ENCODE measurements at places on chromosomes 2 and 18.

GRCh38 chr2:20444101-20444992, 2.5 kb upstream of the RHOB start:
- no peak for DNase-seq

- no peak for DNase-seq
These were observed 55.2 kb downstream of the CCDC88A start for GRCh38 chr2:55364189-55365055.

DNA sequence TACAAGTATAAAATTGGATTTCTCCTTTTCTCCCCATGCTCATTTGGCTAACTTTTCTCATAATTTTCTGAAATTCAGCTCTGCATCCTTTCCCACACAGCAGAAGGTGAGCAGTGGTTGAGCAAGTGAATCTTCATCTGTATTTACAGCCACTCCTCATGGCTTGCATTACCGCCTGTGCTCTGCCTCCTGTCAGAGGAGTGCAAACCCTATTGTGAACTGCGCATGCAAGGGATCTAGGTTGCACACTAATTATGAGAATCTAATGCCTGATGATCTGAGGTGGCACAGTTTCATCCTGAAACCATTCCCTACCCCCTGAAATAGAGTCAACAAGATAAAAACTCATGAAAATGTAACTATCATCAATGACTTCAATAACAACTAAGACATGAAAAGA, 20.0 kb downstream of the ME2 start:
- no peak for DNase-seq

DNA sequence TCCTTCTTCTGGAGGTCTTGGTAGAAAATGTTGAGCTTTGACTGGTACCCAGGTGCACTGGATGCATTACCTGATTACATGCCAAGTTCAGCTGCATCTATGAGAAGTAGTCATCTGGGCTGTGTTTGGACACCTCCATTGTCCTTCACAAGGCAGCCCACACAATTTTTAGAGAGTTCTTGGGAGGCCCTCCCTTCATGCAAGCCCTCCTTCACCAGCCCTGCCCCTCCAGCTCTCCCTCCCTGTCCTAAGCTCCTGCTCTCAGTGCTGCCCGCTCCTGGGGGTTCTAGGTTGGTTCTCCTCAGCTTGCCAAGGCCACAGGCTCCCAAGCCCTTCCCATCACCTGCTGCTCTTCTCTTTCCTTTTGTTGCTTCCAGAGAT, 148.7 kb downstream of the DYSF start:
- no peak for DNase-seq

- no peak for DNase-seq
These were observed 157.5 kb downstream of the ZEB2 start for GRCh38 chr2:144362401-144362800.

DNA sequence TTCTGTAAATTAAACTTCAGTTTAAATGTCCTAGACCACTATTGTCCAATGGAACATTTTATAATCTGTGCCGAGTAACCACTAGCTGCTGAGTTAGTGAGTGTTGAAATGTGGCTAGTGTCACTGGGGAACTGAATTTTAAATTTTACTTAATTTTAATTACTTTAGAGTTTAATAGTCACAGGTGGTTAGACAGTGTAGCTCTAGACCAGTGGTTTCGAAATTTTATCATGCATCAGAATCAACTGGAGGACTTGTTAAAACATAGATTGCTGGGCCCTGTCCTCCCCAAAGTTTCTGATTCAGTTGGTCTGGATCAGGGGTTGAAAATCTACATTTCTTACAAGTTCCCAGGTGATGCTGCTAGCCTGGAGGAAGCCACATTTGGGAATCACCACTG, 110.4 kb downstream of the FMNL2 start:
- DNase-seq: no peak

DNA sequence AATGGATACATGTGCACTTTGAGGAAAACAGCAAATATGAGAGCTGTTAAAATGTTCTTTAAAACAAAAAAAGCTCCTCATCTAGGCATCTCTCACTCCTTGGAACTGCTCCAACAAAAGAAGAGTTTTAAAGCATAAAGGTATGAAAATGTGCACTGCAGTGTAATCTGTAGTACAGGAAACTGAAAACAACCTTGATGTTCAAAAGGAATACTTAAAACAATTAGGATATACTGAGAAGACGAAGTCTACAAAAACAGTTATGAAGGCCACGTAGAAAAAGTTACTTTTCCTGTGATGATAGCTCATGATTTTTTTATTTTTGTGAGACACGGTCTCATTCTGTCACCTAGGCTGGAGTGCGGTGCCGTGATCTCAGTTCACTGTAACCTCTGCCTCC, 2.1 kb upstream of the GPR75 start:
- DNase-seq: no peak

DNA sequence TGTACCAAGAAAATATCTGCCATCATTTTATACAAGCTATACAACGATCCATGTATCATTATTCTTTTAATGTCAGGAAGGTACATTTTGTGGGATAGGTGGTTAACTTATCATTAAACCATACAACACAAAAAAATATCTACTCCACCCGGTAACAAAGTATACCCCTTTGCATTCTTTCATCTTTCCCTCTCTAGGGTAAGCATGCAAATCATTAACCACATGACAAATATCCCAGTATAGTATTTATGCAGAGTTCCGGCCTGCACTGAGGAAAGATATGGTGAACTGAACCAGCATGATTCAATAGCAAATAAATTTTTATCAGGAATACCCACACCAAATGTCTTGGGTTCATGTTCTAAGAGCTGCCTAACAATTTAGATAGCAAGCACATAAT, 22.5 kb upstream of the SULT1C2 start:
- no peak for DNase-seq

DNA sequence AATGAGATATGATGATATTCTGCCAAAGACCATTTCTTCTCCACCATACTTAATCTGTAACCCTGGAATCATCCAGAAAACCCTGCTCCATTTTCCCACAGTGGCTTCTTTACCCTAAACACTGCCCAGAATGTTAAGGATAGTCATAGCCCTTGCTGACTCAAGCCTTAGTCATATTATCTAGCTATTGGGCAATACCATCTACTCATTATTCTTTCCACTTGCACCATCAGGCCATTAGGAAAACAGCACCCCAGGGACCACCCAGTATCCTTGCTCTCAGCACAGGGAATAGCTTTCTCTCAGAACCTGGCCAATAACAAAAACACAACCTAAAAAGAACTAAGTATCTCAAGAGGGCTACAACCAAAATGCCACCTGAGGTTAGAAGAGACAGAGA, 445.7 kb upstream of the SLC14A2 start:
- no peak for DNase-seq

DNA sequence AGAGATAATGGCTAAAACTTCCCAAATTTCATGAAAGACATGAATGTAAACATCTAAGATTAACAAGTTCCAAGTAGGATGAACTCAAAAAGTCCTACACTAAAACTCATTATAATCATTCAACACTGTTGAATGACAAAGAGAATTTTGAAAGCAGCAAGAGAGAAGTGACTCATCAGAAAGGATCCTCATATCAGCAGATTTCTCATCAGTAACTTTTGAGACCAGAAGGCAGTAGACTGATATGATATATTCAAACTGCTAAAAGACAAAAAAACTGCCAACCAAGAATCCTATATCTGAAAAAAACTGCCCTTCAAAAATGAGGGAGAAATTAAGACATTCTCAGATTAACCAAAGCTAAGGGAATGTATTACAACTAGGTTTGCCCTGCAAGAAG, 130.6 kb upstream of the OTX1 start:
- DNase-seq: no peak

DNA sequence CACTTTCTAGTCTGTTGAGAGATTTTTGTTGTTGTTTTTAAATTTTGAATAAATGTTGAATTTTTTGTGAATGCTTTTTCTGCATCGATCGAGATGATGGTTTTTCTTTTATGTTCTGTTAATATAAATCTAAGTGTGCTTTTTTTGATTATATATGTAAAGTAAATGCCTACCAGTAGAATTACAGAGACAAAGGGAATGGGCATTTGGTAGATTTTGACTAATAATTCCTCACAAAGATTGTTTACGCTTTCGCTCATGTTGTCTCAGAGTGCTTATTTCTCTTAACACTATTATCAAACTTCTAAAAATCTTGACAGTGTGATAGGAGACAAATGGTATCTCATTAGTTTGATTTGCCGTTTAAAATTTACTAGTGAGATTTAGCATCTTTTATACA, 3.7 kb downstream of the MYO3B start:
- no peak for DNase-seq

GRCh38 chr18:8142131-8142711, 467.0 kb upstream of the RAB12 start:
- no peak for DNase-seq

DNA sequence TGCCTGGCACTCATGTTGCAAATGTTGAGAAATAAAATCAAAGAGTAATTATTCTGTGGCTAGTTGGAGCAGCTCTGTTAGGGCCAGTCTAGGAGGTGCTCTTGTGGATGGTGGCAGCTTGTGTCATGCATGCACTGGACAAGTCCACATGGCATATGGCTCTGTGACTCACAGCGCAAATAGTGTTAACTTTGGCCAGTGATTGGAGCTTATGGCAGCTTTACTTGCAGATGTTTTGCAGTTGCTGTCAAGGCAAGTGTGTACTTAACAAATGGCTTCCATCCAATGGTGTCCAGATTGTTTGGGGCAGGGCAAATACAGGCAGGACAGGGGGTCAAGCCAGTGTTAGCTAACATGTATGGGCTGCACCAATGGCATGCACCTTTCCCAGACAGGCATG, 26.1 kb upstream of the TMX3 start:
- no peak for DNase-seq

DNA sequence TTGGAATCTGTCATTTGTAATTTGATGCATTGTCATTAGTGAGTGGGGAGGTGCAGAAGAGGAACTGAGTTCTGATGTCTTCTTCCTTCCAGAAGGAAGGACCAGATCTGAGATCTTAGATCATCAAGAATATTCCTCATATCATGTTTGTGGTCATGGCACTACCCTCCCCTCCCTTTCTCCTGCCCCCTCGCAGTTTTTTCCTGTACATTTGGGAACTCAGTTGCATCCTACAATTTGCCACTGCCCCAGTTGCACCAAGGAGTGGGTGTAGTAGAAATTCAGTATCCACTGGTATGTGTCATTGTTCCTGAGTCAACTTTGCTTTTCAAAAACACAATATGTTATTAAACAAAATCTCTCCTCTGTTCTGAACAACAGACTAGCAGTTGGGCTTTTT, 26.6 kb upstream of the ACVR1 start:
- DNase-seq: no peak

- no peak for DNase-seq
These were observed 154.7 kb downstream of the SOX11 start for GRCh38 chr2:5846881-5847280.

DNA sequence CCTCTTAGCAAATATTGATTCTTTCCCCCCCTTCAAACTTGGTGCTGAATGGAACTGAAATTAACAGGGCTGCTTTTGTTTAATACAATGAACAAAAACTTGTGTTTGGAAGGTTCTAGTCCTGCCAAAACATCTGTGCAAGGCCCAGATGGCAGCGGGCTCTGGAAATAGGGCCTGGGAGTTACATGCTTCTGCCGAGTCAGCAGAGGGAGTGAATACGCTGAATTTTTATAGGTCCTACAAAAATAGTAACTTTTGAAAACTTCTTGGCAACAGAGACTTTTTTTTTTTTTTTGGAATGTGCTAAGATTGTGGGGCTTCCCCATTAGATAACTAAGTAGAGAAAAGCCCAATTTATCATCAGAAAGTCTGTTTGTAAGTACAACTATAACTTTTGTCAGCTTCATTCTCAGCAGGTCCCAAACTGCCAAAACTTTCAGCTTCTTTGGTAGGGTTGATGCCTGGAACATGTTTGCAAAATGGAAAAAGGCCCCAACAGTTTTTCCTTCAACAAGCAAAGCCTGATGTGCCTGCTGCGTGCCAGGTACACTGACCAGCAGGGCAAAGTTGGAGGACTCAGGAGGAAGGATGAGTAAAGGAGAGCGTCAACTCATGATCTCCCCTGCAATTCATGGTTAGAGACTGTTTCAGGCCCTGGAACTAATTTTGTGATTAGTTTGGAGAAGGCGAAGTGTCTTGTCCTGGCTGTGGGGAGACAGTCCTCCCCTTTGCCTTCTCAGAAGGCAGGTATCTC, 45.1 kb upstream of the HDAC4 start:
- DNase-seq: no peak
